ENCODE measurements at places on chromosomes 4 and X.

DNA sequence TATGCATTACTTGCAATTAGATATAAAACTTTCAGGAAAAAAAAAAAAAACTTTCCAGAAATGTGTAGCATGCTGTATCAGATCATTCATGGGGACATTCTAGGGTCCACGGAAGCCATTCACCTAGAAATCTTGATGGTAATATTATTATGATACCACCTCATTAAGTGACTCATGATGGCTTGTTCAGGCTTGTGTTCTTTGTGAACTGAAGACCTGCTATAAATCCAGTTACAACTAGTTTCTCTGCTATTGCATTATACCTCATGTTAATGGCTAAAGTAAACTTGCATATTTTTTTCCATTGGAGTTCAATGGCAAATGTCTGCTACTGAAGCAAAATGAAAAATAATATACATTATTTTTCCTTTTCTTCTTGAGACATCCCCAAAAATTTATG is 35.3 kb upstream of the PTPN13 start:
- DNase-seq: no peak

GRCh38 chrX:131734621-131735020 is 190.7 kb downstream of the OR13H1 start:
- DNase-seq: no peak

GRCh38 chr4:102219129-102219528 is 126.2 kb downstream of the SLC39A8 start:
- no peak for DNase-seq

DNA sequence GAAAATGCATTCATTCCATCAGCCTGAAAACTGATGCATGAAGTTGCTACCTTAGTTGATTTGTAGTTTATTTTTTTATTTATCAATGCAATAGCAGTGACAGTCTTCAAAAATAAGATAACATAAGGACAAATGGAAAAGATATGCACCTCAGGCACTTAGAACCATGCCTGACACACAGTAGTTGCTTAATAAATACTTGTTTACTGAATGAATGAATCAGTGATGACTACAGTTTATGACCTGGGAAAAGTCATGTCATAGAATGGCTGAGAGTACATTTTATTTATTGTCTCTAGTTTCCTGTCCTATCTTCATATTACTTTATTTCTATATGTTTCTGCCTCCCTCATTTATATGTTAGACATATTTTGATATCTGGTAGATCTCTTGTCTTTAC is 171.8 kb downstream of the TLL1 start:
- no peak for DNase-seq

- DNase-seq: no peak
Measured at GRCh38 chr4:136967069-136967468, 565.2 kb downstream of the PCDH18 start.

GRCh38 chrX:25025615-25026014 is 9.8 kb upstream of the ARX start:
- no peak for DNase-seq

DNA sequence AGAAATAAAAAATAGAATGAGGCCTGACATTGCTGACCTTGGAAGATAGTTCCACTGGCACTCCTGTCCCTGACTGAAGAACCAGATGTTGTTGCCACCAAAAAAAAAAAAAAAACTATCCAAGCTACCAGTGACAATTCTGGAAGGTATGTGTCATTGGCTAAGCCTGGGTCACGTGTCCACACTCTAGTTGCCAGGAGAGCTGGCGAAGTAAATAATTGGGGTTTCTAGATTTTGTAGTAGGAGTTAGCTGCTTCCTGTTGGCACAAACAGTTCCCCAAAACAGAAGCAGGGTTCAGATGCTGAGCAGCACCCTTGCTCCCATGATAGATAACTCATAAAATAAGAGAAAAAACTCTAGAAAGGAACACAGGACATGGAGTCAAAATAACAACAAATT is 20.5 kb downstream of the MND1 start:
- no peak for DNase-seq

Measured in activated CD4-positive, alpha-beta memory T cell treated with anti-CD3 and anti-CD28 coated beads, Interleukin-2, amount 10 ng/mL, durations not matched to agents 7 days and 5 days (primary cell).